Gastroesophageal sphincter (tissue), 4 donors: ENCODE measurements at places on chromosomes 2 and 18.

DNA sequence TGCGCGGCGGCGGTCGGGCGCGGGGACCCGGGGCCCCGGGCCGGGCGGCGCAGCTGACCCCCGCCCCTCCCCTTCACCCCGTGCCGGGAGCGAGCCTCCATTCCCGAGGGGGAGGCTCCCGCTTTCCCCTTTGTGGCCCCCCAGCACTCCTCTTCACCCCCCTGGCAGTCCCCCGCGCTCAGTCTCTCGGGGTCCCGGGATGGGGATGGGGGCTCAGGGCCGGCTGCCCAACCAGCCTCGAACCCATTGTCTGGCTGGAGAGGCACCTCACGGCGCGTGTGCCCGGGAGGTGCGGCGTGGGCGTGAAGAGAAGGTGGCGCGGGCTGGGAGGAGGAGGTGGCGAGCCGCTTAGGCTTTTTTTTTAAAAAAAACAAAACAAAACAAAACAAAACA is 748 bp downstream of the FMNL2 start:
- ATAC-seq, result no peak

DNA sequence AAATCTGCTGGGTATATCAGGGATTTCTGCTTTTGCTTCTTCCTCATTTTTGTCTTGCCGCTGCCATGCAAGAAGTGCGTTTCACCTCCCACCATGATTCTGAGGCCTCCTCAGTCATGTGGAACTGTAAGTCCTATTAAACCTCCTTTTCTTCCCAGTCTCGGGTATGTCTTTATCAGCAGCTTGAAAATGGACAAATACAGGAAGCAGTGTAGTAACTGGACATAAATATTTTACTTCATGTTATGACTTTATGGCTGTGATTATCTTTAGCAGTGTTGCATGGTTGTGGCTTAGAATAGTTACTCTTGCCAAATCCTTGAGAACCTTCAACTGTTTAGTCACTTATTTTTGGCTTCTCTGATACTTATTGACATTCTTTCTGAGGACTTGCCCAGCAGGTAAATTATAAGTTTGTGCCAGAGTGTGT is 66.2 kb upstream of the DLX2 start:
- ATAC-seq, result no peak

GRCh38 chr18:49812286-49813068 is 856 bp downstream of the ACAA2 start:
- ATAC-seq, result no peak

- ATAC-seq, result no peak
Measured at GRCh38 chr18:48292229-48292628, 117.0 kb downstream of the ZBTB7C start.

GRCh38 chr2:14633461-14634181 is 1.1 kb downstream of the LRATD1 start:
- ATAC-seq, result no peak

DNA sequence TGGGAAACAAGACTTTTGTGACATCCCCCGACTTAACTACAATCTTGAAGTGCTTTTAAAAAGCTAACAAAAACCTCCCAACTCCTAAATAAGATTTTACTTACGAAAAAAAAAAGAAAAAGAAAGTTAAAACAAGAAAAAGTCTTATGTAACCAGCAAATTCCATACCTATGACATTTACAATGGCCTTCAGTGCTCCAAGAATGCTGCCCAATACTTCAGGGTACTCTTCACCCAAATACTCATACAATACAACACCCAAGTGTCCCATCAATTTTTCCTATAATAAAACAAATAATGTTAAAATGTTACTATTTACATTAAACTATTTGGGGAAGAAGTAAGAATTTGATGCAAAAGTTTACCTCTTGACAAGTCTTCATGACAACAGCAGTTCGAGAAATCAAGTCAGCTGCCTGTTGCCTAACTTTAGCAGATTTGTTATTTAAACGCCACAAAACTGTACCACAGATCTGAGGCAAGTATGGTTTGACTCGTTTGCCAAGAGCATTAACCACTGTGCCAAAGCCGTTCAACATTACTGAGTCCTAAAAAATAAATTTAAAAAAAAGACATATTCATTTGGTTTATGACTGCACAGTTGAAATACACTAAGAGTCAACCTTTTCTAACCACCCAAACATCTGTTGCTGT is 34.8 kb downstream of the SF3B1 start:
- no peak for ATAC-seq

DNA sequence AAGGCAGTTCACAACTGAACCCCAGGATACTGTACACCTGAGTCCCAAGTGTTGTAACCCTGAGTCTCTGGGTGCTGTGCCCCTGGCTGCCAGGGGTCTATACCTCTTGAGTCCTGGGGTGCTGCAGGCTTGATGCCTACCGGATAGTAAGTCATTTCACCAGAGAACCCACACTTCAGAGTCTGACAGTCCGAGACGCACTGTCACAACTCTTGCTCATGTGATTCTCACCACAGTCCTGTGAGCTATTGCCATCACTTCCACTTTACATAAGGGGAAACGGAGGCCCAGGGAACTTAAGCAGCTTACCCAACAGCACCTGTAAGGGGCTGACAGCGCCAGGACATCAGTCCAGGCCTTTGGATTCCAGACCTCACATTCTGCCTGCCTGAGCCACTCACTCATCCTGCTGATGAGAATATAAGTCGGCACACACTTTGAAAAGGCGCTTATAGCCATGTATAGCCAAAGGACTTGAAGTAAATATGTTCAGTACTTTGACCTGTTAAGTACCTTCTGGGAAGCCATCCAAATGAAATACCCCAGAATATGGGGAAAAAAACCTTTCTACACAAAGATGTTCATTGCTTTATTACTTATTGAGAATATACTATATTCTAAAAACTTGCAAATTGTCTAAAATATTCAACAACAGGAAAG is 180.7 kb upstream of the ID2 start:
- ATAC-seq, result no peak

GRCh38 chr2:134261398-134262131 is 7.7 kb downstream of the MGAT5 start:
- no peak for ATAC-seq
